NCI-H2081 treated with DMSO at 0.1 percent for 48 hours (cell line): ENCODE measurements at places on chromosomes 3 and 15.

DNA sequence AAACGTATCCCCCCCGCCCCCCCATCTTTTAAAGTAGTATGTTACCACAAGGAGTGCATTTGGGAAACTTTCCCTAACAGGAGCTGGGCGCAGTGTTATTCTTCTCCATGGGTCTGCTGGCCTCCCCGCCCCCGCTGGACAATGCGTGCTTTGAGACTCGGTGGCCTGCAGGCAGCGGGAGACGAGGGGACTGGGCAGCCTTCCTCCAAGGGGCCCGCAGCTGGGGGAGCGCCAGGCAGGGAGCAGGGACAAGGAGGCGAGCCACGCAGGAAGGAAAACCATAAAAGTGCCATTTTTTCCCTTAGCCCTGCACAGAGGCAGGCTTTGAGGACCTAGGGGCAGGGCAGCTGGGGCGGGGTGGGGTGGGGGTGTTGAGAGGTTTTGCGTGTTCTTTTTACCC is 14.1 kb downstream of the SOX2 start:
- DNase-seq: no peak

- no peak for DNase-seq
These were observed 779 bp upstream of the CTNNB1 start for GRCh38 chr3:41198526-41198925.

DNA sequence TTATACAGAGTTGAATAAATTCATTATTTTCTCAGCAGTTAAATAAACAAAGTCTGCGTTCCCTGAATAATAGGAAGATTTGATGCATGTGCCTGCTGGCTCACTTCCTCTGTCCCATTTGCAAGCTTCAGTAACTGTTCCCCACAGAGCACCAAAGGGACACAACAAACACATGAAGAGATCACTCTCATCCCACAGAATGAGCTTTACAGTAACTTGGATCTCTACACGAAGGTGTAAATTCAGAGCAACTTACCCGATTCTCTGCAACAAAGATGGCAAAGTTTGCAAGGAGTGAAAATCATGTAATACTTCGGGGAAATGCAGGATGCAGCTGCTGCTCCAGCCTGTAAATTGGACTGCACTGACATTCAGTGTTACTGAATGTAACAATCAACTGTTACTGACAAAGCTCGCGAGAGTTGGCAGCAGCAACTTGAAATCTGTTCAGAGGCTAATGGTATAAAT is at the start of gene BCHE:
BCHE (minus strand) TSS at position 366 of the 468 bp plus-strand sequence. CDS start 6,390 bp downstream, outside the sequence.
- peak; percentile 88 for DNase-seq

DNA sequence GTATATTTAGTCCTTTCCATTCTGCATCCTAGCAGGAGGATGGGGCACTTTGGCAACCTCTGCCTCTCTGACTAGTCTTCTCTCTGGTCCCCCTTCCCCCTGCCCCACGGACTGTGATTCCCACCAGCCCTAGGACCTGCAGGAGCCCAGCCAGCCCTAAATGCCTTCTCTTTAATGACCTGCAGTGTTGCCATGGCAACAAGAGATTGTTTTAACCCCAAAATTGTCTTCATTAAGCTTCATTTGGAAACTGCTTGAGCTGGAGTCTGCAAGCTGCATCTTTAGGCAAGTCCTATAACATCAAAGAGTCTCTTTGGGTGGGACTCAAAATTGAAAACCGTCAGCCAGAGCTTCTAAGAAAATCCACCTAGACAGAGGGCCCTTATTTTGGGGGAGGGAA is 59.7 kb upstream of the ANKRD34C start:
- DNase-seq: no peak

DNA sequence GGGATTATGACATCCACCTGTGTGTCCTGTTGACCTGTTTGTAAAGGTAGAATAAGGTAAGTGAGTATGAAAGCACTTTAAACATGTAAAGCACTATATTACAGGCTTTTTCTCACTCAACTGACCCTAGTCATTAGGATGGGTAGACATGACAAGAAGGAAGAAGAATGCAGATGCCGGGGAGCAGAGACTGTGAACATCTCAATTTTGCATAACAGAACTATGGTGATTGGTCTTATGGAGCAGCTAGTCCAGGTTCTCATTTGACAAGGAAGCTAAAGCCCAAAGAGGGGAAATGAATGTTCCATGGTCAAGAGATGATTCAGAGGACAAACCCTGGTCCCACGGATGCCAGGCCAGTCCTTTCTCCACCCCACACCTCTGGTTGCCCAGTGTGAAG is 200.1 kb upstream of the BCL6 start:
- DNase-seq: no peak

DNA sequence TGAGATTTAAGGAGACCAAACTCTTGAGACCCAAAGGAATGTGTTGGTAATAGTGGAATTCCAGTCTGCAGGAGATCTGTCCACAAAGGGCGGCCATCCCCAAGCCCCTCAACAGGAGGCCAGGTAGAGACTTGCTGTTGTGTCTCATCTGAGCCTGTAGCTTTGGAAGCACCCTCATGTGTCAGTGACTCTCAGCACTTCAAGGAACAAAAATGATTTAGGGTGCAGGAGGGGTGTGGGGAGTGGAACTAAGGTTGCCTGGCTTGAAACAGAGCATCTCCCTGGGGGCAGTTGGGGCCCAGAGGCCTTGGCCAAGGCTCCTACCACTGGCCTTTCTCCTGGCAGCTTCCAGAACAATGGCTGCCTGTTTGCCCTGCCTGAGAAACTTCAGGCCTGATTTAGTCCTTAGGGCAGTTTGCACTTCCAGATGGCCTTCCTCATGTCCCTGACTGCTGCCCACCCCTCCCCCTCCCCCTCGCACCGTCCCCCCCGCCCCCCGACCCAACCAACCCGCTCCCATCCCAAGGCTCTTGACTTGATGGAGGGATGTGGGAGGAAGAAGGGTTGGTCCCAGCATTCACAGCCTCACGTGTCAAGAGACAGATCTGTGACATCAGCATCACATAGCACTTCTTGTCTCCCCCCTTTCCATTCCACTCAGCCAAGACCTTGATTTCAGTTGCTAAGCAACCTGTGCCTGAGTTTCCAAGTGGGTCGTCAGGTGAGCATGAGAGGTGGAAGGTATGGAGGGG is 77.1 kb downstream of the CORO2B start:
- no peak for DNase-seq

DNA sequence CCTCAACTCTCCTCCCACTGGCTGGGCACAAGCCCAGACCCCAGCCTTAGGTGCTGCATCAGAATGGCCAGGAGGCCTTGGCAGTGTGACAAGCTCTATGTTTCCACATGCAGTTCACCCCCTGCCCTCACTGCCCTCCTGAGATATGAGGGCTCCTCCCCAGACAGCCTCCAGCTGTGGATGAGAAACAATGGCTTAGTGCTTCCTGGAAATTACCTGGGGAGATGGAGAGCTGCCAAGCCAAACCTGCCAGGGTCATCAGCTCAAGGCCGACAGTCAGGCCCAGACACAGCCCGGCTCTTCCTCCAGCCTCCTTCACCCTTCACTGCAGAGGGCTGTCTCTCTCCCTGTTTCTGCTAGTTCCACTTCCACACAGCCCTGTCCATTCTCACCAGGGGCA is 76.3 kb downstream of the MYLK start:
- no peak for DNase-seq

DNA sequence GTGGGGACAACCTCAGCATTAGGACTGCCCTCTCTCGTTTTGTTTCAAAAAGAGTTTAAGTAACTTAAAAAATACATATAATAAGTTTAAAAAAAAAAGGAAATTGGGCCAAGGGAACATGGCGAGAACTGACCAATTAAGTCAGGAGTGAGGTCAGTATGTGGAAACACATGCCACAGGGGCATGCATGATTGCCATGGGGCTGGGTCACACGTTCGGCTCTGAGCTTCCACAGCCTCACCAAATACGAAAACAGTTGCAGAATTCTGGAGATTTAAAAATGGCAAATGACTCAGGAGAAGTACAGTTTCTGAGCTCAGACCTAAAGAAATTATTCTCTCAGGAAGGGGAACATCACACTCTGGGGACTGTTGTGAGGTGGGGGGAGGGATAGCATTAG is 24.1 kb downstream of the PDE8A start:
- DNase-seq: no peak

- no peak for DNase-seq
These were observed 25.6 kb downstream of the IQCB1 start for GRCh38 chr3:121809249-121809648.

DNA sequence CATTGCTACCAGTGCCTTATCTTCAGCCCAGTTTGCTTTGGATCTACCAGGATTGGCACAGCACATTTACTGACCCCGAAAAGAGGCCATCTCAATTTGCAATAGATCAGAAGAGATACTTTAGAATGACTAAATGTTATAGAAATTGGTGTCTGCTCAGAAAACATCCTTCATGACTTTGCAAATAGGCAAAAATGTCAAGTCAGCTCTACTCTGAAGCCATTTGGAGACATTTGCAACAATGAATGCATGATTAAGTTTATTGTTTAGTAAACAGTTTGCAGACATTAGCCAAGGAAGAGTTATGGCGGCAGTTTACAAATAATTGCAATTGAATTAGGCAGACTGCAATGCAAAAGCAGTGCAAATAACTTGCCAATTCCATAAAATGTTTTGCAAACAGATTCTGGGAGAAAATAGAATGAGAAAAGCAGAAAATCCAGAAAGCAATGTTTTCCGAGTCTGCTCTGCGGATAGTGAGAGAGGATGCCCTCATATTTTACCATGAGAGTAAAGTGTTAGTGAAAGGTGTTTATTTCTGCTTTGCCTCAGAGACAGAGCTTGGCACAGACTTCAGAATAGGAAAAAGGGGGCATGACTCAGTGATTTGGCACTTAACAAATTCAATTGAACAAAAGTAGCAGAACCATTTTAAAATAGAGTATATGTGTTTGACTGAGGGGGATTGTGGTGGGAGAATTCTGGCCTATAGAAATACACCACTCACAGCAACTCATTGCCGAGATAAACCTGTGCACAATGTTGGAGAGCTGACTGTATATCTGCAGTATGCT is 334.9 kb upstream of the NR2F2 start:
- DNase-seq: no peak

DNA sequence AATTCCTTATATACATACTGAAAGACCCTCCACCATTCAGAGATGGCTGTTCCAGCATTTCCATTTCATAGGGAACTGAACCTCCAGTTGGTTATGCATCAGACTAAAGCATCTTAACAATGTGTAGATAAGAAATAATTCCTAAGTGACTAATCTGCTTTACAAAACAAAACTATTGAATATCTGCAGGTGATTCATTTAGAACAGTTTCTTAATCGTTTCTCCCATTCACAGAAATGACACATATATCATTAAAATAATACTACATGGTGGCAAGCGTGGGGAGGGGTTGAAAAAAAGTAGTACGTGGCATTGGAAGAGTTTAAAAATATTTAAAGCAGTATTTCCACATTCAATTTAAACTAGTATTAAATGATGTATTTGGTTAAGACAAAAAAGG is 19.5 kb downstream of the COPS2 start:
- no peak for DNase-seq

- no peak for DNase-seq
These were observed 65.1 kb upstream of the CCNL1 start for GRCh38 chr3:157225001-157225400.

DNA sequence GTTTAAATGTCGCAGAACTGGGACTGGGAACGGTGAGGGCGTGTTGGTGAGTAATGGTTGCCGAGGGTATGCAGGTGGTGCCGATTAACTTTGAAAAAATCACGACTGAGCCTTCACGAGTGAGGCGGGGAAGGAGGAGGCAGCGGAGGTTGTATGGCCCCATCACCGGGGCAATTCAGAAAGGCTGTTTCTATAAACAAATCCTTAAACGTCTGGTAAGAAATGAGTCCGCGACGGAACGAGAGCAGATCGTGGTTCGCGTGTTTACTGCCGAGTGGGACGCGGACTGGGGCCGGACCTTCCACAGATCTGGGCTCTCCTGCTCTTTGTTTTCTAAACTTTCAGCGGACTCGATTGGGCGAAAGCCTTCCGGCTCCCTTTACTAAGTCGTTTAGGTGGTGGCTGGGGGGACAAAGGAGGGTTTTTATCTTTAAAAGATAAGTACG is 2.7 kb downstream of the IGF1R start:
- DNase-seq: no peak

DNA sequence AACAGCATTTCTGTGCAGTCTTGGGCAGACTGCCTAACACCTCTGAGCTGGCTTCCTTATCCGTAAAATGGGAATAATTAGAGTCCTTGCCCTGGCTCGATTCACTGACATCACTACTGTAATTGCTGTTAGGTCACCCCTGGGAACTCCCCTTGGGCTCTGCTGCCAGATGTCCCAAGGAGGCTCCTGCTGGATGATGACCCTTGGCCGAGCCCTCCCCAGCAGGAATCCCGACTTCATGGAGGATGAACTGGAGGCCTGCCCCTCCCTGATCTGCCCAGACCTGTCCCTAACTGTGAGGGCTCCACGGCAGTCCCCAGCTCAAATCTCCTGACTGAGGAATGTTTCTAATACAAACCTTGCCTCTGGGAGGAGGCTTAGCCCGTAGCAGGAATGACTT is 18.0 kb downstream of the ESYT3 start:
- DNase-seq: no peak

DNA sequence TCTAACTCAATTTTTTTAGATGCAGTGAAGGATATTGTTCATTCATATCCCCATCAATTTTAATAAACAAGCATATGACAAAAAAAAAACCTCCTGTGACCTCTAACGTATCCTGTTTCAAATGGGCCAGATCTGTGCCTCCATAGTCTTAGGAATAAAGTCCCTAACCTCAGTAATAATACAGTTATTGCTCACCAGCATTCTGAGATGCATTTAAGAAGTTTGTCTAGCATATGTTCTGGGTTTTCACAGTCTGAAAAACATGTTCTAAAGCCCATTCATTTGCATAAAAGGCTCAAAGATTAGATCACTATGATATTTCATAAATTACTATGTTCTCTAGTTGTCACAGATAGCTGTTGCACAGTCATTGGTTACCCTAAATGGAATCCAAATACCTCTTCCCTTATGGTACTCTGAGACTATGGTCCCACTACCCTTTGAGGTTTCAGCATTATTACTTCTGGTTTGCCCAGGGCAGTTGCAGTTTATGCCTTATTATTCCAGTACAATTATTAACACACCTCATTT is 190.1 kb downstream of the ZIC4 start:
- DNase-seq: no peak

DNA sequence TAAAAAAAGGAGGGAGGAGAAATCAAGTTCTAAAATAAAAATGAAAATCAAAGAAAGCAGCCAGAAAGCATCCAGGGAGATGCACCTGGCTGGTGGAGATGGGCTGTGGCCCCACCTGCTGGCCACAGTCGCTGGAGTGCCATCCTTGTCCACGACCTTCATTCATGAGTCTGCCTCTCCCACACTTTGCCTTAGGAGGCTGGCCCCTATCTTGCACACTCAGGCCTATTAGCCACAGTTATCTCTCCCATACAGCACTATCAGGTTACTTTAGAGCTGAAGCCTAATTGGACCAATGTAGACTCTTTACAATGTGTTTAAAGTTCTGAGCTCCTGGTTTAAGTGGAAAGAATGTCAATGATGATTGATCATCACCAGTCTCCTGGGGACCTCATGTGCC is 392.0 kb upstream of the RORA start:
- no peak for DNase-seq

- no peak for DNase-seq
These were observed 14.0 kb downstream of the KLHL18 start for GRCh38 chr3:47296562-47297302.

DNA sequence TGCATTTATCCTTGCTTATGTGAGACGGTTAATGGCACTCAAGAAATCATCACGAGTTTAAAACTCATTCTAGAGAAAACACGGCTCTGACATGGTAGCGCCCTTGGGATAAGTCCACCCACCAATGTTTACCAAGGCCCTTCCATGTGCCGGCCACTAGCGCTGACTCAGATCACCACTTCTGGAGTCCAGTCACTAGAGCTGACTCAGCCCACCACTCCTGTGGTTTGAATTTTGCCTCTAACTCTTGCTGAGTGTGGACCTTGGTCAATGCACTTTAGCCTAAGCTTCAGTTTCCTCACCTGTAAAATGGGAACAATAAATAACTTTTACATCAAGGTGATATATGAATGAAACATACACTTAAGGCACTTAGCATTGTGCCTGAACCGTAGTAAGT is 358.4 kb upstream of the PROK2 start:
- DNase-seq: no peak
